Amygdala (tissue), 56 donors: ENCODE measurements at places on chromosomes 2 and 18.
A peak's percentile ranks its signal among the peaks of the same experiment; 100 is the strongest.

DNA sequence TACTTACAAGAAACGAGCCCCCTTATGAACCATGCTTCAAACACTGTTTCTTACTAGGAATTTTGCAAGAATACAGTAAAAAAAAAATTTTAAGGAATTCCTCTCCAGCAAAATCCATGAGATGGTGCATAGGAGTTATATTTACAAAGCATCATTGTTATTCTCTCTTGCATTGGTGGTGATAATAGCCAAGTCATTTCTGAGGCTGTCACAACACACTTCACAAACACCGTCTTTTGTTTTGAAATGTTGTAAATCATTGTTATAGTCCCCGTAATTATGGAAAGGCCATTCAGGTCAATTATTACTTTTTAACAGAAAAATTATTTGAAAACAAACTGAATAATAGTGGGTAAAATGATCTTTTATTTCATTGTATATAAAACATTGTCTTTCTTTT is 60.1 kb downstream of the DYNC1I2 start:
- no peak for DNase-seq

DNA sequence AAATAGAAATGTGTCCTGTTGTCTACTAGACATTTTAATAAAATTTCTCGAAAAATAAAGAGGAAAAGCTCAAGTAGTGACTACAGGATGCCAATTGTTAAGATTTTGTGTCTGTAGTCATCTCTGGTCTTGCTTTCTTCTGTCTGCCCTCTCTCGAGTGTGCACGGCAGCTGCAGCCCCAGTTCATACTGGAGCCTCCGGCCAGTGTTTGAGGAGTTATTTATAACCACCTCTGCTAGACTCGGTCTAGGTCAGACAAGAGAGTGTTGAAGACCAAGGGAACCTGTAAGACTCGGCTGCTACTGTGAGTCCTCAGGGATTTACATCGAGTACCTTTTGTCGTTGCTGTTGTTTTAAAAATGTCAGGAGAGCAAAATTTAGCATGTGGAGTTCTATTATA is 810.1 kb upstream of the POU3F3 start:
- peak; percentile 3 for DNase-seq

DNA sequence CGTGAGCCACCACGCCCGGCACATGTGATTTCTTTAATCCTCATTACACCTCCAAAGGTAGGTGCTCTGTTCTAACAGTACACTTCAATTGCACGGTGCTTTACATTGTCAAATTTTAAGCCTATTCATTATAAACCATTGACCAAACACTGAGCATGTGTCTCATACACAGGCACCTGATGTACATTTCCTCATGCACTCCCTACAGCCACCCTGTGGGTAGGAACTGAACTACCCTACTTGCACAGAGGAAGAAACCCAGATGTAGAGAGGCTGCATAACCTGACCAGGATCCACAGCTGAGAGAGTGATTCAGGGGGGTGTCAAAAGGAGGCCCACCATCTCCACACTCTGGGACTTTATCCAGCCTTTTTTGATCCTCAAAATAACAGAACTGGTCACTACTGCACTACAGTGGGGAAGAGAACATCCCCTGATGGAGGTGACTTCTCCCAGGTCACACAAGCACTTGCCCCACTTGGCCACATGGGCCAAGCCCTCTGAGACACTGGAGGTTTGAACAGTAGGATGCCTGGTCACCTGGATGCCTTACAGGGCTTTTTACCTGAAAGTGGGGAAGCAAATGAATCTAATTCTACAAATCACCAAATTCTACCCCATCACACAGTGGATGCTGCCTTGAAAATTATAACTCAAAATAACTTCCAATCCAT is 6.9 kb upstream of the DPYSL5 start:
- no peak for DNase-seq

- no peak for DNase-seq
Measured at GRCh38 chr2:224595518-224595917, 10.4 kb upstream of the CUL3 start.

DNA sequence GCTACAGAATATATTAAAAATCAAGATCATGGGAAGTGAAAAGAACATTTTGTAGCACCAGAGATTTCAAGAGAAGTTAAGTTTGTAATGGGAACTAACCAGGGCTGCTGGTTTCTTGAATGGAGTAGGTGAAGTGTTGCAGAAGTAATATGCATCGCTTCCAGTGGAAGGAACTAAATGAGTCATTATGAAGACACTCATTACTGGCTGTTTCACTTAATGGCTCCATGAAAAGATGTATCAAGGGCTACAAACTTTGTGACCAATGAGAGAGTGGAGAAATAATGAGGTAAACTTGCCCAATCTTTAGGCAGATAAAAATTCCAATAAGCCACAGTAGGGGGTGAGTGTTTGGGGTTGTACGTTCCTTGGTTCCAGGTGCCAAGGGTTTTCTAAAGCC is 380.4 kb upstream of the POU3F3 start:
- no peak for DNase-seq

GRCh38 chr2:46915811-46916630 is 415 bp upstream of the MCFD2 start:
- DNase-seq: peak; percentile 91

DNA sequence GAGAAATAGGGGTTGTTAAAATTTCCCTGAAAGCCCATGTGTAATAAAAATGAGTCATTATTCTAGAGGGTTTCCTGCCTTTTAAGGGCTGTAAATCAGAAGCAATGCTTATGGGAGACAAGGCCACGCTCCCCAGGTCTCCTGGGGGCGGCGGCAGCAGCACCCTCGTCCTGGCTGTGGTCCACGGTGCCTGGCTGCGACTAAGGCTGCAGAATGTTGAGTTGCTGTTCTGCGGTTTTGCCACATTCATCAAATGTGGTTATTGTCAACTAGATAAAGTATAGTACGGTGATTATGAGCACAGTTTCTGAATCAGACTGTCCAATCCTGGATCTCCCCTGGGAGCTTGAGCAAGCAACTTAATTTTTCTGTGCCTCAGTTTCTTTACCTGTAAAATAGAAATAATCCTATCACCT is 11.9 kb upstream of the AGFG1 start:
- DNase-seq: no peak

DNA sequence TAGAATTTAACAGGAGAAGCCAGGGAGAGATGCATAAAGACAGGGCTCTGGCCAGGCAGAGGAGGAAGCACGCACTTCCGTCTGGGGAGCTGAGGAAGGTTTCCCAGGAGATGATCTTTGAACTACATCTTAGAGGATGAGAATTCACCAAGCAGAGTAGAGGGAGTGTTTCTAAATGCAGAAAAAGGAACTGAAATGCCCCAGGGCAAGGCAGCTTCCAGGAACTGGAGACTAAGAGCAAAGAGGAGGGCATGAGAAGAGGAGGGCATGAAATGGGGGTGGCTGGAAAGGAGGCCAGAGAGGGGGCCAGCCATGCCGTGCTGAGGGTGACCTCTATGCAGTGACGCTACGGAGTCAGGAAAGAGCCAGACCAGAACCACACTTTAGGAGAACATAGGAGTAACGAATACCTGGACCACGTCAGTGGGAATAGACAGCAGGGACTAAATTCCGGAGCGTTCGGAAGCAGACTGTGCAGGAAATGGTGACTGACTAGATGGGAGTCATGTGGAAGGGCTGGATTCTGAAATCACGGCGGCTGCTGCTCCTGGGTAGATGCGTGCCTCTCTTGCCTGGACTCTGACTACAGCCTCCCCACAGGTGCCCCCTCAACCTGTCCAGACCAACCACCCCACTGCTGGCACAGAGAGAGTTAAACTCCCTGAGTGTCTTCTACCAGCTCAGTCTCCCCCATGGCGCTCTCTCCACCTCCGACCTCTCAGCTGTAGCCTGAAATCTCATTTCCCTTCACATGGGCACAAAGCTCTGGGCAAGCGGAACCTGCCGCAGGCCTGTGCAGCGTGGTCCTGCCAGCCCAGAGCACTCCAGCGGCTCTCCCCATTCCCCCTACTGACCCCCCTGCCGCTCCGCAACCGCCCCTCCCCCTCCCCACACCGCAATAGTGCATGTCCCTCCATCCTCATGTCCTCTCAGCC is 87.0 kb upstream of the RTN4 start:
- DNase-seq: no peak

- DNase-seq: no peak
Measured at GRCh38 chr18:36757081-36757480, 71.7 kb downstream of the TPGS2 start.

GRCh38 chr2:173749315-173749714 is 215.9 kb downstream of the SP3 start:
- DNase-seq: no peak

- no peak for DNase-seq
Measured at GRCh38 chr2:30231996-30232800, 864 bp downstream of the LBH start.

DNA sequence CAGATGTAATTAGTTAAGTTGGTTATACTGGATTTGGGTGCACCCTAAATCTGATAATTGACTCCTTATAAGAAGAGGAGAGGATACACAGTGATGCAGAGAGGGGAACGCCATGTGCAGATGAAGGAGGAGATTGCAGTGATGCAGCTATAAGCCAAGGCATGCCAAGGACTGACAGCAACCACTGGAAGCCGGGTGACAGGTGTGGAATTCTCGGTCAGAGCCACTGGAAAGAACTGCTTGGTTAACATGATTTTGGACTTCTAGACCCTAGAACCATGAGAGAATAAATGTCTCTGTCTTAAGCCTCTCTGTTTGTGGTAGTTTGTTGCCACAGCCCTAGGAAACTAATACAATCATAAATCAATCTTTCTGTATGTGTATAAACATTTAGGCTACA is 403.3 kb upstream of the CDH20 start:
- no peak for DNase-seq

GRCh38 chr2:85119900-85120299 is 13.3 kb upstream of the TCF7L1 start:
- DNase-seq: no peak

DNA sequence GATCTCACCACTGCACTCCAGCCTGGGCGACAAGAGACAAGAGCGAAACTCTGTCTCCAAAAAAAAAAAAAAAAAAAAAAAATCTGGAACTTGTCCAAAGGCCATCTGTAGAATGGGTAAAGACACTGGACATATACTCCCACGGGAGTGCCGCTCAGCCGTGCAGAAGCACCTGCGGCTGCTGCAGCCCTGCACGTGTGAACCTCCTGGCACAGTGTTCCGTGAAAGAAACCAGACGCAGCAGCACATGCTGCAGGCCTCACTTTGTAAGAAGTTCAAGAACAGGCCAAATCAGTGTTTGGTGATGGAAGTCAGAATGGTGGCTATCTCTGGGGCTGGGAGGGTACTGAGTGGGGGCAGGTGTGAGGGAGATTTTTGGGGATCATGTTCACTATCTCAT is 6.5 kb downstream of the CHRND start:
- DNase-seq: no peak

GRCh38 chr18:41532344-41533086 is 422.5 kb upstream of the PIK3C3 start:
- DNase-seq: no peak

- DNase-seq: no peak
Measured at GRCh38 chr2:98519156-98519555, 74.5 kb downstream of the INPP4A start.

GRCh38 chr18:36534154-36534688 is 236.7 kb downstream of the FHOD3 start:
- no peak for DNase-seq

- DNase-seq: no peak
Measured at GRCh38 chr2:124915567-124915966, 890.5 kb downstream of the CNTNAP5 start.

DNA sequence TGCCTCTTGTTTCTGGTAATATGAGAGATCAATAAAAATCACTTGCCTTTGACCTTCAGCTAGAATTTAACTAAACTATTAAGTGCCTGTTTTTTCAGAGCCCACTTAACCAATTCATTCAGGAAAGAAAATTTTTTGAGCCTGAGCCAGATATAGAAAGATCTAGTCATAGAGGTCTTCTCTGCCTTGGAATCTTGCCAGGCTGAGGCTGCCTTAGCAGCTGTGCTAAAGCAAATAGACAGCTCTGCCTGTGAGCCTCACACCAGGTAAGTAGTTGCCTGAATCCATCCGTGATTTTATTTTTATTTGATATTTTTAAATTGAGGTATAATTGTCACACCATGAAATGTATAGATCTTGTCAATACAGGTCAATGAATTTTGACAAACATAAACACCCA is 27.4 kb downstream of the EVX2 start:
- no peak for DNase-seq
